Eye (tissue), 1 donor: ENCODE measurements at places on chromosomes 2 and 18.

- DNase-seq, result no peak
These were observed 823 bp upstream of the RNU2-63P start for GRCh38 chr2:88016960-88017779.

DNA sequence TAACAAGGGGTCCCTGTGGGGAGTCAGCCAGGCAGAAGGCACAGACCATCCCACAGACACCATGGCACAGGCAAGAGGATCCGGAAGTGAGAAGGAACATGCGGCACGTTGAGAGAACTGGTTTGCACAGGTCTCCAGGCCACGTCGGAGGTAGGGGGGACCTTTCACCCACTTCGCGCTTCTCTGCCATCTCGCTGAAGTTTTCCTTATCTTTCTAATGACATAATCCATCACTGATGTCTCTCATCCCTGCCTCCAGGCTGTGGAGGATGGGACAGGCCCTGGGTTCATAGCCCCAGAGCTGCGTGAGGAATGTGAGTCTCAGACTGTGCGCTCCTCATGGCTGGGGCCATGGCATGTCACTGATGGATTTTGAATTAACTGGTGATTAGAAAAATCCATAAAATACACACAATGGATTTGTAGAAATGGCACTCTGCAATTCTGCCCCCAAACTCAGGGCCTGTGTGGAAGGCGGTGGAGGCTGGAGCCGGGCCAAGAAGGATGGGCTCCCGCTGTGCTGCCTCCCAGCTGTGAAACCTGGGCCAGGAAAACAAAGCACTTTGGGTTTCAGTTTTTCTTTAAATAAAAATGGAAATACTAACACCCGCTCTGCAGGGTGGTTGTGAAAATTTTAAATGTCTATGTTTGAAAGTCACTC is 113.3 kb upstream of the ALKAL2 start:
- no peak for DNase-seq

DNA sequence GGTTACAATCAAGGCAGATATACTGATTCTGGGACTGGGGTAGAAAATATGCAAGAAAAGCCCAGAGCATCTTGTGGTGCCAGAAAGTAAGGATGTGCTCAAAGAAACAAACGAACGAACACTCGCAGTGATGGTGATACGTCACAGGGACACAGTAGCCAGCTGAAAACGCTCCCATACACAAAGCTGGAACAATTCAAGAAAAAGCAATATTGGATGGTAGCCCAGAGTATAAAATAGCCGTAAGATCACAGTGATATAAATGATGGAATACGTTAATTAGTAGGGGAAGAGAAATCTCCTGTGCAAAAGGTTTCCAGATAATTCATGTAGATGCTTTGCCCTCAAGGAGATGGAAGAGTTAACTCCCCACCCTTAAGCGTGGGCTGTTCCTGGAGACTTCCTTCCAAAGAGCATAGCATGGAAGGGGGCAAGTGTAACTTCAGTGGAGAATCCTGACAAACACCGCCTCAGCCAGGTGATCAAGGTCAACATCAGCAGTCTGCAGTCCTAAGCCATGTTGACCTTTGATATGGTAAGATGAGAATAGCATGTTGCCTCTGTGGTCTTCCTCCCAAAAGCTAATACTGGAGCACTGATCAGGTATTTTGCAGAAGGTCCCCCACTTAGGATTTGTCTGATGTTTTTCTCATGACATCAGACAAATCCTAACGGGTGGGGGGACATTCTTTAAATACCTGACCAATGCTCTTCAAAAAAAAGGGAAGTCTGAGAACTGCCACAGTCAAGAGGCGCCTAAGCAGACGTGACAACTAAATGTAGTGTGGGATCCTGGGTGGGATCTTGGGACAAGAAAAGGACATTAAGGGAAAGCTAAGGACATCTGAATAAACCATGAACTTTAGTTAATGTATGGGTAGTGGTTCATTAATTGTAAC is 99.0 kb downstream of the NCK2 start:
- DNase-seq, result no peak

GRCh38 chr18:6525604-6526003 is 110.9 kb upstream of the L3MBTL4 start:
- no peak for DNase-seq

DNA sequence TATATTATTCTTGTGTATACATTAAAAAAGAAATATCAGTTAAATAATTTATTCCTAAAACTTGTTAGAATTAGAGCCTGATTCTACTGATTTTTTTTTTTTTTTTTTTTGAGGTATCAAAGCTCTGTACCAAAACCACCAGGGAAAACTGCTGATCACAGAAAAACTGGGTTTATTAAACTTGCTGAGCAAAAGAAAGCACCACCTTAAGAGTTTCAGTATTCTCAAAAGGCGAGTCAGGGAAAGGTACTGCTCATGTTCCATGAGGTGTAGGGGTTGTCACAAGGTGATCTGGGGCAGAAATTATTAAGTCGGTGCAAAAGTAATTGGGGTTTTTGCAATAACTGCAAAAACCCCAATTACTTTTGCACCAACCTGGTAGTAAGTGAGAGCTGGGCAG is 51.7 kb upstream of the KLF7 start:
- DNase-seq, result no peak
